Colonic mucosa (tissue), 4 donors: ENCODE measurements at places on chromosomes 11 and 22.

GRCh38 chr11:81942646-81943045 lies 791.0 kb downstream of the FAM181B start:
- no peak overlapping the region for H3K27ac ChIP-seq
- no peaks in the 10 kb centered on the region for H3K36me3 ChIP-seq
- H3K4me1 ChIP-seq, result no peaks in the 10 kb centered on the region
- H3K4me3 ChIP-seq, result no peak overlapping the region
- no peaks in the 10 kb centered on the region for H3K27me3 ChIP-seq
- DNase-seq, result no peak

DNA sequence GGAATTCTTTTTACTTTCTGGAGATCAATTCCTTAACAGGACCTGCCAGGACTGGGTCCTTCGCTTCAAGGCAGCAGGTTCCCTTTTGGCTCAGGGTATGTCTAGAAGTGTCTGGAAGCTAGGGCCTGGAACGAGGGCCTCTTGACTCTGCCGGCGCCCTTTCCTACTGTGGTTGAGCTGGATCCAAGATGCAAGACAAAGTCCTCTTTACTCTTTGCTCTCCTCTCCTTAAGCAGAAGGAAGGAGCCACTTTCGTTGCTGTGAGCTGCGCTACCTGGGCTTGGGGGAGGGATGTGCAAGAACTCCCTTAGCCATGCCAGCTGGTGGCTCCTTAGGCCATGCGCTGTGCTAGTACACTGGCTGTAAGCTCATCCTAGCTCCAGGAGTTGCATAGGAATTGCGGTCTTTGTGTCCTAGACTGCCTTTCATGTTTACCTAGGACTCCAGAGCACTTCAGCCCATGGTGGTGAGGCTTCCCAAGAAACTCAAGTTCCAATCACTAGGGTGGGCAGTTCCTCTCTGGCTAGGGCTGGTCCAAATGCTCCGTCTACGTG lies 18.1 kb downstream of the GLB1L2 start:
- no peaks in the 10 kb centered on the region for H3K27me3 ChIP-seq
- DNase-seq, result no peak
- no peak overlapping the region for H3K4me3 ChIP-seq
- H3K4me1 ChIP-seq, result no peaks in the 10 kb centered on the region
- H3K36me3 ChIP-seq, result no peaks in the 10 kb centered on the region

DNA sequence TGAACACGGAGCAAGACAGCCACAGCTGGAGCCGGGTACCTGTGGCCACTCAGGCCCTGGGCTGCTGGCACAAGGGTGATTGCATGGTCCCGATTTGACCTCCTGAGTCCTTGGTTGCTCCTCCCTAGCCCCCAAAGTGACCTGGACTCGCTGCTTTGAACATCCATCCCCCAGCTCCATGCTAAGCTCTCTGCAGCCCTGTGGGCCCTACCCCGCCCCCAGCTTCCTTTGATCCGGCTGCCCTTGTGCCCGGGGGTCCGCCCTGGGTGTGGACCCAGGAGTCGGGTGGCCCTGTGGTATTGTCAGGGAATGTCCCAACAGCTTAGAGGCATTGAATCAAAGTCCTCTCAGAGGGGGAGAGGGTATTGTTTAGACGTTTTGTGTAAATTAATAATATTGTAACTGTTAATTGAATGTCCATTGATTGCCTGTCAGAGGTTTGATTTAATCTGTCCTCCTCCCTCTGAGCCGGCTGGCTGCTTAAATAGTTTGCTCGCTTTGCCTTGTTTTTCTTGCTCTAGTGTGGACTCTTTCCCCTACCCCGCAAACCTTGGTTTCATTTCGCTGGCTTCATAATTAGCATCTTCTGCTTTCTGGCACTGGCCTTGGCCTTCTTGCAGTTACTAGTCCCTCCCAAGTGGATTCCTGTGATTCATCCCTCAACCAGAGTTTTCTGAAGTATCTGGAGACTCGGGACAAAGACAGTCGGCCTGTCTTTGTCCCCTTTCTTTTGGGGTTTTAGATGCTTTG lies 20.7 kb downstream of the GRIK4 start:
- peaks cover 26% of the 10 kb centered on the region for H3K27me3 ChIP-seq
- no peak overlapping the region for H3K4me3 ChIP-seq
- H3K36me3 ChIP-seq, result no peaks in the 10 kb centered on the region
- no peak for DNase-seq
- H3K27ac ChIP-seq, result no peak overlapping the region

DNA sequence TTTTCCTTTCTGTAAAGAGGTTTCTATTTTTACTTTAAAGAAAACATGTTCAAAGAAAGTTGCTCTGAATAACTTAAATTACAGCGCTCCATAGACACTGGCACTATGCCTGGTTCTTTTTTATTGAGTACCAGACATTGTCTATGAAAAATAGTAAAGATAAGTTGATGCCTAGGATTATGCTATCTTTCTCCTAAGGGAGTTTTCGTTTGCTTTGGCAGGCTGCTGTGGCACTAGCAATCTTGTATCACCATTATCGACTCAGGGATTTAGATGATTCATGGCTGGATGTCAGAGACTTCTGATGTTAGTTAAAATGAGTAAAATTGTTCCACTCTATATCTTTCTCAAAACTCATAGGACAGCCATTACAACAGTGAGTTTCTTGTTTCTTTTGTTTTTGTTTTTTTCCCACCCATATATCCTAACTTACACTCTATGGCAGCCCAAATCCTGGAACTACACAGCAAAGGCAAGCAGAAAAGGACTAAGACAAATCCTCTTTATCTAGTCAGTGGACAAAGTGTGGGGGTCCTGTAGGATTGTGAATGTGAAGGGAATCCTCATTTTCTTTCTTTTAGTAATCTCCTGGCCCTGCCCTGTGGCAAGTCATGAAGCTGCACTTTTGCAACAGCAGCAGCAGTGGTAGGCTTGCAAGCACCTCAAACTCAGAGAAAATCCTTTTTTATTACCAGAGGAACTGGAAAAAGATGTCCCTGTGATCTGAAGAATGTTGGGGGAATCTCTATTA lies 20.7 kb downstream of the SLN start:
- no peaks in the 10 kb centered on the region for H3K27me3 ChIP-seq
- no peak overlapping the region for H3K4me3 ChIP-seq
- no peak for DNase-seq
- no peaks in the 10 kb centered on the region for H3K4me1 ChIP-seq
- H3K27ac ChIP-seq, result no peak overlapping the region

GRCh38 chr22:35591714-35592417 lies 25.3 kb downstream of the MB start:
- no peak overlapping the region for H3K4me3 ChIP-seq
- H3K27me3 ChIP-seq, result no peaks in the 10 kb centered on the region
- H3K27ac ChIP-seq, result no peak overlapping the region
- DNase-seq, result no peak
- H3K4me1 ChIP-seq, result no peaks in the 10 kb centered on the region
- no peaks in the 10 kb centered on the region for H3K36me3 ChIP-seq

GRCh38 chr22:41028841-41029240 lies 63.6 kb upstream of the EP300 start:
- no peaks in the 10 kb centered on the region for H3K36me3 ChIP-seq
- H3K4me3 ChIP-seq, result no peak overlapping the region
- no peak for DNase-seq
- H3K27me3 ChIP-seq, result no peaks in the 10 kb centered on the region

DNA sequence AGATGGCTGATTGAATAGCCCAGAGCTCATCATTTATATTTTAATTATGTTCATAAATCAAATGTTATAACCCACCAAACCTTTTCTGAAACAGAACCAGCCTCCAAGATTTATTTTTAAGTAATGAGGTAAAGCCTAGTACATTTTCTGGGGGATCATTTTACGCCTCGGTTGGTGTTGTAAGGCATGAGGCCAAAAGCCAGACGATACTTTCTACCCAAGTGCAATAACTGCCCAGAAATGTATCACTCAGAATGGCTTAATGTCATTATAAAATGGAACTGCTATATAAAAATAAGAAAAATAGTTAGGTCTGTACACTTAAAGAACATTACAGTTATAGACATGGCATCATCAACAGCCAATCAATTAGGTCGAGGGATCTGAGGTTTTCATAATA lies 283.3 kb downstream of the CADM1 start:
- no peaks in the 10 kb centered on the region for H3K4me1 ChIP-seq
- no peak overlapping the region for H3K27ac ChIP-seq
- no peaks in the 10 kb centered on the region for H3K36me3 ChIP-seq
- H3K4me3 ChIP-seq, result no peak overlapping the region

DNA sequence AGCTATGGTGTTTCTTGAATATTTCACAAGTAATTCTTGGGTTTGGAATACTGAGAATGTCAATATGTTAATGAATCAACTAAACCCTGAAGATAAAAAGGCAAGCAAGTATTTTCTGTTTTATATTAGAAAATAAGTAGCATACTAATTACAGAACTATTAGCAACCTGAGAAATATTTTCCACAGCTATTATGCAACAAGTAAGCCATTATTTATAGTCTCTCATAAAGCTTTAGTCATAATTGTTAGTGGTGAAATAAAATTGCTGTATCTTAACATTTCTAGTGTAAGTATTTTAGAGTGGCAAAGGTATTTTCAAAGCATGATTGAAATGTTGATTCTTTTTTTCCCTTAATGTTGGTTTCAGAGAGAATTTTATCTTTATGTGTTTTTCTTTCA lies 53.3 kb downstream of the FAR1 start:
- no peak for DNase-seq
- H3K4me3 ChIP-seq, result no peak overlapping the region
- no peaks in the 10 kb centered on the region for H3K36me3 ChIP-seq
- no peaks in the 10 kb centered on the region for H3K4me1 ChIP-seq
- H3K27me3 ChIP-seq, result no peaks in the 10 kb centered on the region
- H3K27ac ChIP-seq, result no peak overlapping the region

- no peaks in the 10 kb centered on the region for H3K4me1 ChIP-seq
- no peaks in the 10 kb centered on the region for H3K36me3 ChIP-seq
- H3K4me3 ChIP-seq, result no peak overlapping the region
- no peaks in the 10 kb centered on the region for H3K27me3 ChIP-seq
- no peak for DNase-seq
- H3K27ac ChIP-seq, result no peak overlapping the region
Observed at GRCh38 chr11:112229159-112229558, 2.9 kb downstream of the PTS start.

GRCh38 chr22:20413217-20414058 lies 19.5 kb downstream of the ZNF74 start:
- H3K27ac ChIP-seq, result no peak overlapping the region
- no peaks in the 10 kb centered on the region for H3K27me3 ChIP-seq
- DNase-seq, result no peak

- no peak for DNase-seq
- no peaks in the 10 kb centered on the region for H3K36me3 ChIP-seq
- peaks cover 4% of the 10 kb centered on the region for H3K4me1 ChIP-seq
- no peaks in the 10 kb centered on the region for H3K27me3 ChIP-seq
- H3K4me3 ChIP-seq, result no peak overlapping the region
Observed at GRCh38 chr22:40376149-40376548, 5.8 kb downstream of the SGSM3 start.

DNA sequence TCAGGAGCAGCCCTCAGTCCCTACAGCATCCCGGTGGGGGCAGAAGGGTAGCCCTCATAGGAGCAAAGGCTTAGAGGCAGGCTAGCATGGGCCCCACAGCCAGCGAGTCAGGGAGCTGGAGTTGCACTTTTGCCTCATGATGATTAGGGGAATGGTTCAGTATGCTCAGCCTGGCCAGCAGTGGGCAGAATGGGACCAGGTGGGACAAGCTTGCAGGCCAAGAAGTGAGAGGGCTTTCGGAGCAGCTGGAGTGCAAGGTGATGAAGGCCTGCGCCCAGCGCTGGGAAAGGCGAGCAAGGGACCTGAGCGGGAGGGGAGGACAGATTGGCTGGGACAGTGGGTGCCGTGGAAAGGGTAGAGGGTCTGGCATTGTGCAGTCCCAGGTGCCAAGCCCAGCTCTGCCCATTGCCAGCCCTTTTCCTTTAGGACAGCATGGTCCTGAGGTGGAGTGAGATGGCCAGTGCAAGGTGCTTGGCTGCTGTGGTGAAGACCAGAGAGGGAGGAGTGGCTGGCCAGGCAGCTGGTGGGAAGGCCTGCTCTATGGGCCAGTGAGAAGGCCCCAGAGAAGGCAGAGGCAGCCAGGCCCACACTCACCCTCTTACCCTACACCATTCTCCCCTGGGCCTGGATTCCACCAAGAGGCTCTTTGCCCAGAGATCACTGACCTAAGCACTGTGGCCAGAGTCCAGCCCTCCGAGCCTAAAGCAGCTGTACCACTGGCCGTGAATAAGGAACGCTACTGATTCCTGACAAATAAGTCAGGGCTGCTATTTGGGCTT lies 47.9 kb upstream of the SUSD2 start:
- no peak overlapping the region for H3K4me3 ChIP-seq
- DNase-seq, result no peak
- no peak overlapping the region for H3K27ac ChIP-seq

DNA sequence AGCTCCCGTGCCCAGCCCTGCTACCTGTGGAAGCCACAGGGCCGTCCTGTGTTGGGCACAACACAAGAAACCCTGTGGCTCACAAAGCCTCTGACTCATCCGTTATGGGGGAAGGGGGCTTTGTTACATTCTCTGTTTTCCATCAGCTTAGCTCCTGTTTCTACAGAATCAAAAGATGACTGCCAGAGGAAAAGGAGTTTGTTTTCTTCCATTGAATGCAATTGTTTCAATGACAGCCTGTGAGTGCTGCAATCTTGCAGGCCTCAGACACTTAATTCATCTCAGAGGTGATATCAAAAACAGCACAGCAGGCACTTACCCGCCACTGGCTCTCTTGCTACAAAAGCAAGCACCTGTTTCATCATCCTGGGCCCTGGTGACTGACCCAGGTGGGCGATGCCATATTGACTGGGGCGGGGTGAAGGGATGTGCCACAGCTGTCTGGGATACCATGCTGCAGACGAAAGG lies 194.3 kb downstream of the OPCML start:
- H3K4me1 ChIP-seq, result no peaks in the 10 kb centered on the region
- no peak for DNase-seq
- no peak overlapping the region for H3K4me3 ChIP-seq
- no peaks in the 10 kb centered on the region for H3K27me3 ChIP-seq
- H3K27ac ChIP-seq, result no peak overlapping the region
- no peaks in the 10 kb centered on the region for H3K36me3 ChIP-seq

DNA sequence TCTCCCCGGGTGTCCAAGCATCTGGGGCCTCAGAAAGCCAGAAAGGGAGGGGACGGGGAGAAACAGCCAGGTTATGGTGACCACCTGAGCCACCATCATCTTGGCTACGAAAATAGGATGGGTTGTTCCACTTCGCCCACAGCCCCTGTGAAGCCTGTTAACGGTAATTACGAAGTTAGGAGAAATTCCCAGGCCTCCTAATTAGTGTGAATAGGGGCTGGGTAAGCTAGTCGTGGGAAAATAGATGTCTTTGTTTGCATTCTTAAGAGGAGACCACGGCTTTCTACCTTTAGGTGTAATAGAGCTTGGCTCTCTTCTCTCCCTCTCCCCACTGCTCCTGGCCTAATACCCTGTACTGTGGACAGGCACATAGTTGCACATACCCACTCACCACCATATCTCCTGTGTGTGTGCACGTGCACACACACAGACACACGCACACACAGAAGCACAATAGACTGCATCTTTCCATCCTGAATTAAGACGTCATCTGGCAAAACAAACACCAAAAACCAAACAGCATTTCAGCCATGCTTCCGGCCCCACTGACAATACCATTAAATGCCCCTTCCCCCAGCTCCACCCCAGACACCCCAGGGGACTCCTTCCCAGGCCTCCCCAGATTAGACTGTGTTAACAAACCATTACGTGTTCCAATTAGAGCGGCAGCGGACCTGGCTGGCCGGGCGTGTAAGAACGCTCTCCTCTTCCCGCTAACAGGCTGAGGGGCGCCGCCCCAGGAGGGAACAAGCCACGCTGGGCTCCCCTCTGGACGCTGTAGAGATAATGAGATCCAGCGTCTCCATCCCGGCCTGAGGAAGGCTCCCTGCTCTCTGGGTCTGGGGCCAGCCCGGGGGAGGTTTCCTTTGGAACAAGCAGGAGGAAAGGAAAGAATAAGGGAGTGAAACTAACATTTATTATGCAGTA lies 72.8 kb downstream of the TP53I11 start:
- H3K4me1 ChIP-seq, result no peaks in the 10 kb centered on the region
- H3K36me3 ChIP-seq, result no peaks in the 10 kb centered on the region
- no peaks in the 10 kb centered on the region for H3K27me3 ChIP-seq
- no peak for DNase-seq
